ENCODE measurements at places on chromosomes 2 and 18. TPM values are rescaled to one million over a fixed set of nuclear protein-coding genes. Genes with fewer than 3 reads are reported as not detected.

The MRPL44 gene
- 40.4 TPM for total RNA-seq

DNA sequence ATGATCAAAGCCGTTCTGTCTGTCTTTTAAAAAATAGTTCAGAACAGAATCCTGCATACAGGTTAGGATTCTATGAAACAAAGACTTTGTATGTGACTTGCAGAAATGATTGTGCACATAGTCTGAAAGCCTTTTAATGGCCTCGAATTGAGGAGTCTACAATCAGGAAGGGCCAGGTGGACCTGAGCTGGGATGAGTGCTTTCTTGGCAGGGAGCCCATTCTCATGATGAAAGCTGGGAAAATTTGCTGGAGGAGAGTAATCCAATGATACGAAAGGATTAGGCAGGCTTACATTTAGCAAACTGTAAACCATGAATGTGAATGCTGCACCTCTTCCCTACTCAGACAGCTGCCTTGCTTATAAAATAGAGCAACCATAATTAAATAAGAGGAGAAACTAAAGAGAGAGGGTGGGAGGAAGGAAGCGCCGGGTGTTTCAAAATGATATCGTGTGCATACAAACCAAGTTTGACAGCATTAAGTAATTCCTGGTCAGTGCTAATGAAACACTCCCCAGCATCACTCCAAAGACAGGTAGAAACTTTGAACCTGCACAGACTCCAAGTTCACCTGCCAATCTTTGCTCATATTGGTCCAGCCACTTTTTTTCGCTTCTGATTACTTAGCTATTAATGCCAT, 23.7 kb upstream of the CXCR4 start:
- DNase-seq = no peak

DNA sequence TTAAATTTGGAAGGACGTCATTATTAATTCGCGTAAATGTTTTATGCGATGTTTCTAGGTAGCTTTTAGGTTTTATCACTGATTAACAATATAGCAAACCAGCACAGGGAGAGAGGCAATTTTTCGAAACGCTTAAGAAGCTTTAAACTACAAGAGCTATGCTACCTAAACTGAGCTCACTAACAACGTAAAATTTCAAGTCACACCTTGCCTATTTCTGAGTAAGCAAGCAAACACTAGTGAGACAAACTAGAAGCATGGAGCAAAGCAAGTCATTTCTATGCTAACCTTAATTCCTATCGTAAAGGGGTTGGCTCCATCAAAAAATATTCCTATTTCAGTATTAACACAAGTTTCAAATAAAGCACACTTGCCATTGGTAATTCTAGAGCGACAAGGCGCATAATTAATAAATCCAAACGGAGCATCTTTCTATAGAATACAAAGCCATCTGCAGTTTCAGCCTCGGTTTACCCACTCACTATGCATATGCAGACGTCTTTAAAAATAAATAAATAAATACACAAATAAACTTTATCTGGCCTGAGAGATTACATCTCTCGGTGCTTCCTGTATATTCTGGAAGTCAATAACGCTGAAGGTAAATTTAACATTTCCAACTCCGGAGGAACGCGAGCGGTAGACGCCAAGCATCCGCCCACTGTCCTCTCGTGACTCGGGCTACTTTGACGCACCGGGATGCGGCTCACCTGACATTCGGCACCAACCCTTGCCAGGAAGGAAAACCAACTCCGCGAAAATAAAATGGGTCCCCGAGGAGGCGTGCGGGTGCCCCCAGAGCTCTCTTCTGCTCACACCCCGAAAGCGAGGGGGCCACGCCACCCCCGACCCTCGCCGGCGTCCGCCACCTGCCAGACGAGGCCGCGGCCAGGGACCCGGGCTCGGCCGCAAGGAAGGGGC, 947 bp downstream of the ITSN2 start:
- DNase-seq = peak; percentile 74

The MAP4K3 gene
- 6.5 TPM for total RNA-seq

The MALT1 gene
- total RNA-seq = 67.5 TPM

DNA sequence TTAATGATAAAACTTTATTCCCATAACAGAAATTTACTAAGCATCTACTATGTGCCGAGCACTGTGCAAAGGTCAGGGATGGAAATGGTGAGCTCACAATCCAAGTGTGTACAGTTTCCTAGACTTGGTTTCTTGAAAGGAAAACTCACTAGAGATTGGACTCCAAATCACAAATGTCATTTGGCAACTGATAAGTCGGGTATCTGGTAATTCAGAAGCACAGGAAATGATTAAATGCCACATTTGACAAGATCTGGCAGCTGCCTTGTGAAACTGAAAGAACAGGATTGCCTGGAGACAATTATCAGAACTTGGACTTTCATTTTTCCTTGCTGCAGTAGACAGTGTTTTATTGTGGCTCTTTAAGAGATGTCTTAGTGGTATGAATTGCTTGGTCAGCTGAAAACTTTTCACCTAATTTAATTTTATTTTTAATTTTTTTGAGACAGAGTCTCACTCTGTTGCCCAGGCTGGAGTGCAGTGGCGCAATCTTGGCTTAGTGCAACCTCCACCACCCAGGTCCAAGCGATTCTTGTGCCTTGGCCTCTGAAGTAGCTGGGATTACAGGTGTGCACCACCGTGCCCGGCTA, 19.2 kb downstream of the ITGA6 start:
- DNase-seq = no peak

The OTX1 gene
- total RNA-seq = not detected

DNA sequence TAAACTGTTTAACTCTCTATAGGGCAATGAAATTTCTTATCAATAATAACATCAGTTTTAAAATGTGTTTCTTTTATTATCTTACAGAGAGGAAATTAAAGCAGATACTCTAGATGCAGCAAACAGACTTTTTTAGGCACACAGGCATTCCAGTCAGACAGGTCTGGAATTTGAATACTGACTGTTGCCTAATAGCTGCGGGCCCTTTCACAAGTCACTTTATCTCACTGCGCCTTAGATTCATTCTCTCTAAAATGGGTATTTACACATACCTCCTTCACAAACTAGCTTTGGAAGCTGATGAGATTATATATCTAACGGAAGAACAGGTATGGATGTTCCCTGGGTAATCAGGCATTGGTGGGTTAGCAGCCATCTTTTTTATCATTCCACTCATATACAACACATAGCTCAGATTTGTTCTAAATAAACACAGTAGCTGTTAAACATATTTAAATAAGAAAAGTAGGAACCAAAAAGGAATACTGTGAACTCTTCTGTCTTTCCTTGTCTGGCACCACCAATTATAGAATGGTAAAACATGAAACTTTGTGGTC, 104.2 kb downstream of the LRP2 start:
- no peak for DNase-seq

DNA sequence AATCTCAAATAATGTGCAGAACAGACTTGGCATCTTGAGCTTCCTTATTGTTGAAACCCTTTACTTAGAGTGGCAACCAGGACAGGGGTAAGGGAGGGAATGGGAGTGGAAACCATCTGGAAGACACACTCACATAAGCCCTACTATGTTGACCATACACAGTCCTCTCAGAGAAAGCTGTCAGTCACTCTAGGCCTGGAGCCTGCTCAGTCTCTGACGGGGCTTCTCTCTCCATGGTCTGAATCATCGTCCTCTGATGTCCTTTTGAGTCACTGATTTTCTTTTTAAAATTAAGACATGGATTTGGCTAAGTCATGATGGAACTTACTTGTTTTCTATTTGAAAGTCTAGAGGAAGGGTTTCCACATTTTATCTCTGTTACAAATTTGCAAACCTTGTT, 74.0 kb downstream of the MYO1B start:
- no peak for DNase-seq

DNA sequence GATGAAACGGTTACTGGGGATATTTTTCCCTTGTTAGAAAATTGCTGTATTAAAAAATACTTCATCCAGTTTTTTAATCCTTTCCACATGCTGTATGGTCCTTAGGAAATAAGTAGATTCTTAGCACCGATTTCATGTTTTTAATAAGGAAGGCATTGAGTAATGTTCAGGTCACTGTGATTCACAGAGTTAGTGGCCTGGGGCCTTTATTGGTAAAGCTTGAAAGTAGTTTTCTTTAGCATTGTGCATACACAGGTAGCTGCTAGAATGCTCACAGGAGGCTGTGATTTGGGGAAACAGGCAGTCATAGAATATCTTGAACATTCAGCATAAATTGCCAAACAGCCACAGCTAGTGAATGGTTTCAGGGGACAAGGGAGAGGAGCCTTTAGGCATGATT, 79.8 kb downstream of the XRCC5 start:
- DNase-seq = no peak

GRCh38 chr18:78330766-78331165, 648.9 kb upstream of the SALL3 start:
- no peak for DNase-seq
